Dorsolateral prefrontal cortex (tissue), 122 donors: ENCODE measurements at places on chromosomes 2 and 18. TPM values are rescaled to one million over a fixed set of nuclear protein-coding genes. Genes with fewer than 3 reads are reported as not detected.

GRCh38 chr2:154693741-154694340, 4.7 kb upstream of the KCNJ3 start:
- DNase-seq: no peak

- DNase-seq: no peak
These were observed 43.4 kb downstream of the RFX8 start for GRCh38 chr2:101431486-101431885.

- no peak for DNase-seq
These were observed 1438.1 kb downstream of the DPP10 start for GRCh38 chr2:115880558-115880957.

DNA sequence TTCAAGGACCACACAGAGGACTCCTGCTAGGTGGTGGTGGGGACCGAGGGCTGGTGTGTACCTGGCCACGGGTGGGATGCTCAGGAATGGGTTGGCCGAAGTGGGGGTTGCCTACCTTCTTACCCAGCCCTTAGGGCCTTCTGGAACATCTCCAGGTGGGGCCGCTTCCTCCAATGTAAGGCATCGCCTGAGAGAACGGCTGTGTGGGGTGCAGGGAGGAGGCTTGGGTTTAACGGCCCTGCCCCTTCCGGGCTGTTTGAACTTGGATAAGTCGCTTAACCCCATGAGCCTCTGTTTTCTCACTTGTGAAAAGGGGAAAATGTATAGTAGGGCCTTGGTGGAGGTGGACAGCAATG, 35.0 kb downstream of the EMILIN2 start:
- DNase-seq: no peak

- no peak for DNase-seq
These were observed 142.3 kb downstream of the ABCA12 start for GRCh38 chr2:214995926-214996670.

DNA sequence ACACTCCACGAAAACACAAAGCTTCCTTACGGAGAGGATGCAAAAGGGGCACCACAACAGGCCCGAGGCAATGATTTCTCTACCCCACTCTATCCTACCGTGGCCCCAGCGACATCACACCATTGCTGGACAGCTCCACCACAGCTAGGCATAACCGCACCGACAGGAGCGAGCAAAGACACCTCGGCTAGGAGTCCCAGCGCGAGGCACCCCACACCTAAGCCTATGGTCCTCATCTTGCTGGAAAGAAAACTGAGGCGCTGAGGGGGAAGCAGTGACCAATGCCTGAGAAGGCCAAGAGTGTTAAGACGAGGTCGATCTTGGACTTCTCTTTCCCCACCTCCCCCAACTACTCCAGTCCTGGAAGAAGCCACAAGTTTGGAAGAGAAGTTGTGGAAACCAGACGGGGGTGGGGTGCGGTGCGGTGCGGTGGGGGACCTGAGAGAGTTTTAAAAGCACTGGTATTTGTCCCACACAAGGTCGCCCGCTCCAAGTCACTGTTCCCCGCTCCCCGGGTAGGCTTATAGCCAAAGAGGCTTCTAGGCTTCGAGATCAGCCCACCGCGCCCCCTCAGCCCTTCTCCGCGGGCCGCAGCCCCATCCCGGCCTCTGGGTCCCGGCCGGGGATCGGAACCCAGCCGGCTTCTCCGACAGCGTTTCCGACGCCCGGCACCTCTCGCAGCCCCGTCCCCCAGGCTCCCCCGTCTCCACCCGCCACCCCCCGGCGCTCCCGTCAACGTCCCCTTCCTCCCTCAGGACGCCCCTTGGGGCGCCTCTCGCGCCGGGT, 766 bp downstream of the PDE6D start:
- DNase-seq: no peak

Gene TUBA4B
- not detected for total RNA-seq

DNA sequence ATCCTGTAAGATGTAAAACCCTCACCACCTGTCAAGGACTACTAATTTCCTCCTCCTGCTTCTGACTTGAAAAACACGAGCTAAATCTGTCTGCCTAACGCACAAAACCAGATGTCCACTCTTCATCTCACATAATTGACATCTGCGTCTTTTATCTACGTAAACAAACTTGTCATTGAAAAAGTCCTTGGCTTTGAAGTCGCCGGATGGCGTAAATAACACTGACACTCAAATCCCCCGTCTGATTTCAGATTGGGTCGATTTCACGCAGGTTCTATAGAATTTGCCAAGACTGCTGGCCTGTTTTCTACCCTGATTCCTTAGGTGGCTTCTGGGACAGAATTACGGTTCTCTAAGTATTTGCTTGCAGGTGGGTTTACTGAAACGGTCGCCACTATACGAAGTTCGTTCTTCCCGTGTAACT, 539 bp upstream of the MOB4 start:
- DNase-seq: no peak

- DNase-seq: no peak
These were observed 5.1 kb downstream of the OR6B3 start for GRCh38 chr2:240048237-240048636.

Gene ZNF396
- 3.4 TPM for total RNA-seq

- DNase-seq: peak; percentile 39
These were observed 467.7 kb upstream of the SALL3 start for GRCh38 chr18:78511666-78512601.

DNA sequence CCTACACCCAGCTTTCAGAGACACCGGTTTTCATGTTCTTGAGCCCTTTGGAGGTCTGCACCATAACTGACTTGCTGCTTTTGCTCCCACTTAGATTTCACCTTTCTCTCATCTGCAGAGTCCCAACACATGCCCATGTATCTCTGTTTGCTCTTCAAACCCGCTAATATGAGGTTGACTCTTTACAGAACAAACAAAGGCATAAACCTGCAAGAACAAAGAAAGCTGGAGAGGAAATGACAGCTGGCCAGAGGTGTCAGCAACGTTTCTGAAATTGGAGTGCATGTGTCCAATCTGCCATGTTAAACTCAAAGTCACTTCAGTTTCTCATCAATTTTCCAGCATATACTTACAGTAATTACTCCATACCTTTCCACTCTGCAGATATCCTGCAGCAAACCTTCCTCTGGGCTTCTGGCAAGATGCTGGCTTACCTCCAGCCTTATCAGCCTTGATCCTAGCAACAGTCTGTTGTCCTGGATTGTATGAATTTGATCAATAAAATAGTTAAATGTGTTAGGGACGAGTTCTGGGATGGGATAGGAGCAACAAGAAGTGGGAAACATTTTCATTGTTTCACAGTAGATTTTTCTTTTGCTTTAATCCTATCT, 157.4 kb downstream of the FHOD3 start:
- DNase-seq: no peak

GRCh38 chr2:232228971-232229894, 149.3 kb upstream of the ALPP start:
- no peak for DNase-seq

- no peak for DNase-seq
These were observed 42.8 kb upstream of the MAL start for GRCh38 chr2:94982675-94983074.

DNA sequence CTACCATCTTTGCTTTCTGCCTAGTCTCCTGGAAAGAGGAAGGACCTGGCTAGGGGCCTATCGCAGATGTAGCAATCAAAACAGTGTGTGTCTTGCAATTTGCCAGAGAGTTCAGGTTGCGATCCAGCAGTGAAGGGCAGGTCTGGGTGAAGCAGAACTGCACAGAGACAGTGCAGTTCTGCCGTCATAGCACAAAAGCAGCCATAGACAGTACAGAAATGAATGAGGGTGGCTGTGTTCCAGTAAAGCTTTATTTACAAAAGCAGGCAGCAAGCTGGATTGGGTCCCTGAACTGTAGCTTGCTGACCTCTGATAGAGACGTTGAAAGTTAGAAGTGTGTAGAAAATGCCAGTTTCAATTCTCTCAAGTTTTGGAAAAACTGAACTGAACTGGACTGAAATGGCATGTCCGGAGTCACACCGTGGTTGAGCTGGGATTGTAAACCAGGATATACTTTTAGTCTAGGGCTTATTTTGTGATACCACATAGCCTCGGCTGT, 186.8 kb downstream of the LTBP1 start:
- DNase-seq: no peak

DNA sequence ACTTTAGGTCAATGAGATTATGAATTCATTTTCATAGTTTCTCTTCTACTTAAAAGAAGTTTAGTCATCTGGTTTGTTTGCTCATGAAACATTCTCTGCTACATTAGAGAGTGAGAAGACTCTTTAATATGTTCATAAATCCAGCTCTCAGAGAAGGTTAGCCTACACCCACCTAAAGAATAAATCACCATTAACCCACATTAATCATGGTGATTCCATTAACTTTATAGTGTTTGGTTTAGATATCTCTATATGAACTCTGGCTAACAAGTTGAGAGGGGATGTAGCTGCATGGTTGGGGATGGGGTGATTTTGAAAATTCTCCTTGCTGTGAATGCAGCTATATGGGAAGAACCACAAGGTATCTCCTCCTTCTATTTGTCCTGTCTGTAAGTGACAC, 10.7 kb downstream of the TFPI start:
- DNase-seq: no peak

DNA sequence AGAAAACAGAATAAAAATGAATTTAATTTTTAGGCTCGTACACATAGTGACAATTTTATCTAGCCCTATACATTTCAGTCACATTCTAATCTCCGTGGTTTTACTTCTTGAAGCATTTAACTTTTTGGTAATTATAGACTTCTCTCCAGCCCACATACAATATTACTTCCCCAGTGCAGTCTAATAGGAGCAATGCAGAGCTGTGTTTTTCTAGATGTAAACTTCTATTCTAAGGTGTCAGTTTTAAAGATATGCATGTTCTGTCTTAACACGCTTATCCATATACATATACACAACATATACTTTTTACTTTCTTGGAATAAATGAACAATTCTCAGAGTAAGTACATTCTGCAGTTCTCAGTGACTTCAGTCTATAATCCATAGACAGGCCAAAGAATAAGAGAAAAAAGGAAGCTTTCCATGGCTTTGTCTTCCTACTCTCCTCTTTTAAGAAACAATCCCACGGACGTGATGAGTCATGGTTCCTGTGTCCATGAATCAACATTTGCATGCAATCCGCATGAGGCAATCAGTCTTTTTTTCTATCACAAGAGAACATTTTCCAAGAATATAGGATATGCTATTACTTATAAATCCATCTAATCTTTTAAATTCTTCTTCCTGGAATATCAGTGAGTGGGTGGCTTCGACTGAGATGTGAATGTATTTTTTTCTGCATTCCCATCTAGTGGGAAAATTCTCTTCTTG, 42.8 kb downstream of the CCDC102B start:
- DNase-seq: no peak

DNA sequence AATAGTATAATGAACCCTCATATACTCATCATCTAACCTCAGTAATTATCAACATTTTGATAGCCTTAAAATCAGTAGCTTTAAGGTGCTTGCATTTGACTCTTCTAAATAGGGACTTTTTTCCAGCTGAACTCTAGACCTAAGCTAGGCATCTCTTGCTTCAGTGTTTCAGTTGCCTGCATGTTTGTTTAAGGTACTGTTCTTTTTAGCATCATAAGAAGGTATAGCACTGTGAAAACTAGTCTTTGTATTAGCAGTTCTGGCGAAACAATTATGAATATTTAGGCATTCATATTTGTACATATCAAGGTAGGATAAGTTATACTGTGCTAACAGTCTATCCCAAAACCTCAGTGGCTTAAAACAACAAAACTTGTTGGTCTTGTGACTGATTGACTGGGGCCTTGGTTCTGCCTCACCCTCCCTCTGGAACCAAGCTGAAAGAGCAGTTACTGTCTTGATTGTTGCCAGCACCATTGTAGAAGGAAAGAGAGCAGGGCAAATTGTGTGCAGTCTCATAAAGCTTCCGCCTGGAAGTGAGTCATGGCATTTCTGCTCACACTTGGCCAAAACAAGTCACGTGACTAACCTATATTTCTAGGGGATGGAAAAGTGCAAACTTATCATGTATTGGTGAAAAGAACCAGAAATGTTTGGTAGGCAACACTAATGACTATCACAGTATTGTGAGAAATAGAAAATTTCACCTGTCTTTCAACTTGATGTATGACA, 24.3 kb downstream of the GALNT1 start:
- DNase-seq: no peak

Gene CPLX4
- total RNA-seq: not detected

Gene EPHA4
- 201 TPM for total RNA-seq

DNA sequence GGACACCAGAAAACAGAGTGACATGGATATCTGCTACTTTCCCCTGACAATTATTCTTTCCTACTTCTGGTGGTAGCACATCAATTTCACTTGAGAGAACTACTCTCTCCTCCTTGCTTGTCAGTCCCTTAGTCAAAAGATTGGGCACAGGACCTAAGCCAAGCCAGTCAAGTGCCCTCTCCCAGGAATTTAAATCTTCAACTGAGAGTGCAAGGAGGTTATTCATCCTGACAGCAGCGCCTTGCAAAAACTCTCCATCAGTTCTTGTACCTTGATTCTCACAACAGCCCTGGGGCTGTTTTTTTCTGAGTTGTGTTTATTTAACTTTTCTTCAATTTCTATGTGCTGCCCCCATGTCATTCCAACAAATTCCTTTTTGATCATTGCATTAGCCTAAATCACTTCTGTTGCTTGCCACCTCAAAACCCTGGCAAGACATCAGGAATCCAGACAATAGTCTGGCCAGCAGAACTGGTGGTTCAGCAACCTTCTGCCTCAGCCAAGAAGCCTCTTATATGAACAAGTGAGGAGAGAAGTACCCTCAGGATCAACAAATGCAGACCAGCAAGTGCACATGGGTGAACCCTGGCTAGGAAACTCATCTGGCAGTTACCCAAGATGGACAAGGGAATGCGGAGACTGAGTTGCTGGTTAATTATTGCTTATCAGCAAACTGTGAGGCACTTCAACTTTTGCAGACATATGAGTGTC, 19.4 kb downstream of the COL4A3 start:
- DNase-seq: no peak

GRCh38 chr2:64699712-64700111, 46.0 kb upstream of the SERTAD2 start:
- DNase-seq: no peak

Gene ANKRD30BL
- total RNA-seq: 15.6 TPM

GRCh38 chr2:118202707-118203303, 114.5 kb downstream of the INSIG2 start:
- no peak for DNase-seq

Gene ATG16L1
- 59.5 TPM for total RNA-seq
